ENCODE measurements at places on chromosomes 1 and 21.

GRCh38 chr1:244918421-244919319 is 54.3 kb upstream of the HNRNPU start:
- DNase-seq = peak; percentile 60

DNA sequence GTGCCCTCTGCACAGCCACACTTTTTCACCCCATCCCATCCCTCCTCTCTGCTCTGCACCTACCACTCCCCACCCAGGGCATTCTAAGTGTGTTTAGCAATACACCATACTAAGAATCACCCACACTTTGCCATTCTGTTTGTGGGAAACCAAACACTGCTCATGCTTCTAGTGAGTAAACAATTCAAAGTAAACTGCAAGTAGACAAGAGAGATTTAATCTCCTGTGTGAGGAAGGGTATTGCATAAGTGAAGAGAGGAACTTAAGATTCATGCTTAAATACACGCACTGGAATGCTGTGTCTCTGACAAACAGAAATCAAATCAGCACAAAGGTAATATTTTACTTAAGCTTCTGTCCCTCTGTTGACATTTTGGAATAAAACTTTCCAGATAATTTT is 4.8 kb upstream of the EDARADD start:
- DNase-seq = no peak

DNA sequence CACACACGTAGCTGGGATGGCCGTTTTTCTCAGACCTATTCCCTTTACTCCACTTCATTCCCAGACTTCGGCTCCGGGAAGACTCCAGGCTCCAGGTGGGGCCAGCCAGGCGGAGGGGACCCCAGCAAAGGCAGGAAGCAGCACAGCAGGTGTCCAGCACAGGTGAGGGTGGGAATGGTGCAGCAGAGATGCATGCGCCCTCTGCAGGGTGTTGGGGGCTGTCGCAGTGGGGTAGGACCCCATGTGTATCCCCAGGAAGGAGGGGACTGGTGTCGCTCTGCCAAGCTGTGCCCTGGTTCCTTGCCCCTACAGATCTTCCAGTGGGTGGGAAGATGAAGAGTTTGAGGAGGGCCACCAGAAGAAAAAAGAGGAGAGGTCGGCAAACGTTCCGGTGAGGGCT is 5.3 kb downstream of the TTC24 start:
- peak; percentile 33 for DNase-seq

- no peak for DNase-seq
Measured at GRCh38 chr1:220013497-220013896, 32.8 kb downstream of the EPRS1 start.

All from NCI-H1436 (cell line).